ENCODE measurements at places on chromosomes 1 and 21. TPM values are rescaled to one million over a fixed set of nuclear protein-coding genes. Genes with fewer than 3 reads are reported as not detected.

Gene COQ8A
- 393 TPM for total RNA-seq

Gene CFHR3
- 0.24 TPM for total RNA-seq

Gene GPR37L1
- total RNA-seq: 0.05 TPM

DNA sequence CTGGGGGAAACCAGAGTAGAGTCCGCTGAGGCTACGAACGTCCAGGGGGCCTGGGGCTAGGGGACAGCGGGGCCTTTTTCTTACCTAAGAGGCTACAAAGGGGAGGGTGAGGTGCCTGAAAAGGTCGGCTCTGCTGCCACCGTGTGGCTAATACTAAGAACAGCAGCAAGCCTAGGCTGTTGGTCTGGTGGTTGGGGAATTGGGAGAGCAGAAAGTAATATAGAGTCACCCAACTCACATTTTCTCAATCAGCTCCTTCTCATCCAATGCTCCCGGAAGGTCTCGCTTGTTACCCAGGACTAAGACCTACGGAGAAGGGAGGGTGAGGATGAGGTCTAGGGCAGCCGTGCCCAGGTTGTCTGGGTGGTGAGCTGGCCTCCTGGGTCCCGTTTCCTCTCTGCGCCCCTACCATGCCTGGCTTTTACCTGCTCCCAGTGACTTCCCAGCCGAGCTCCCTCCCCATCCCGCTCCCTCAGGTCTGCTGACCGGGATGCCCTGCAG lies 9.3 kb downstream of the ARL8A start:
- DNase-seq: peak; percentile 53

- DNase-seq: no peak
These were observed 519.5 kb upstream of the DAB1 start for GRCh38 chr1:57943365-57943764.

GRCh38 chr1:44223187-44223610 lies 9.9 kb downstream of the DMAP1 start:
- DNase-seq: no peak

DNA sequence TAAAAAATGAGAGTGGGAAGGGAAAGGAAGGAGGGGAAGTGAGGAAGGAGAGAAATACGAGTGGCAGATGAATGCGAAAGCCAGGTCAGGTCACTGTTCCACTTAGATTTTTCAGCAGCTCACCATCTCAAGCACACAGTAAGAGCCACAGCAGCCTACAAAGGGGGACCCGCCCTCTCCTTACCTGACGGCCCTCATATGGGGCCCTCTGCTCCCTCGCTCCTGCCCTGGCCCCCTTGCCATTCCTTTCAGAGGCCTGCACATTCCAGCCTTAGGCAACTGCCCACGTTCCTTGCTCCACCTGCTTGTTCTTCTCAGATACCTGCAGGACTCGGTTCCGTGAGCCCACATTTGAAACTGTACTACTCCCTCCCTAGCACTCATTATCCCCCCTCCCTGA lies 22.0 kb downstream of the VPS26C start:
- no peak for DNase-seq

Measured in Right ventricle myocardium superior (tissue), 1 donor.